ENCODE measurements at places on chromosomes 12 and 14.

- DNase-seq = no peak
Observed at GRCh38 chr12:84701041-84701440, 211.6 kb downstream of the SLC6A15 start.

- DNase-seq = peak; percentile 88
Observed at GRCh38 chr14:76647697-76648298, 113.5 kb upstream of the VASH1 start.

DNA sequence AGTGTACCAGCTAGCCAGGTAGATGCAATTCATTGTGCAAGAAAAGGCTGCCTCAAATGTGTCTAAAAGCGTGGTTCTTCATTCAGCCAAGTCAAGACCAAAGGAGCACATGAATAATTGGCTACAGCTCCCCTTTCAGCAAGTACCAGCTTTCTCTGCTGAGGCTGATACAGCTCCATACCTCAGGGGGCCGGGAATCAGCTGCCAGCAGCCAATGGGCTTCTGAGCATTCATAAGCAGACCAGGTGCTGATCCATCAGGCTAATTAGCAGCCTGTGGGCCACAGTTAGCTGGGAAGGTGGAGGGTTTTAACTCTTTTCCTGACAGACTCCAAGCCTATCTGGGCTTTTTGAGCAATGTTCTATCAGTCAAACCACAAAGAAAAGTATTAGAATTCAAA is 264.7 kb downstream of the APAF1 start:
- DNase-seq = no peak

- no peak for DNase-seq
Observed at GRCh38 chr12:16324272-16324671, 23.2 kb upstream of the MGST1 start.

GRCh38 chr12:116919247-116919661 is 8.5 kb downstream of the FBXW8 start:
- DNase-seq = peak; percentile 89

GRCh38 chr14:103522649-103523574 is at the start of gene CKB:
Gene CKB (minus strand): TSS chr14:103522830. CDS start chr14:103522493, 337 bp downstream.
- peak; percentile 77 for DNase-seq

DNA sequence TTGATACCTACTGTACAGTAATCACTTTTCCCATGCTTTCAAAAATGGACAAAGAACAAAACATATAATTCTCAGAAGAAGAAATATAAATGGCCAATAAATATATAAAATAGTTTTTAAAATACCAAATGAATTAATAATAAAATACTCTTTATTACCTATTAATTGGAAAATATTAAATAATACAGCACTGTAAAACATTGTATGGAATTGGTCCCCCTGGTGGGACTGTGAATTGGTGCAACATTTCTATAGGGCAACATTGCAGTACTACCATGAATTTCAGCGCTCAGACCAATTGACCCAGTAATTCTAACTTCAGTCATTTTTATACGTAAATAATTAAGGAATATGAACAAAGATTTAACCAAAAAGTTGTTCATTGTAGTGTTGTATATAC is 162.6 kb downstream of the PELI2 start:
- DNase-seq = no peak
